ENCODE measurements at places on chromosomes 2 and 18. TPM values are rescaled to one million over a fixed set of nuclear protein-coding genes. Genes with fewer than 3 reads are reported as not detected.

Gene TUBA3E
- total RNA-seq: 109 TPM

Gene CFAP65
- not detected for total RNA-seq

- no peaks in the 10 kb centered on the region for H3K36me3 ChIP-seq
- H3K27ac ChIP-seq: no peak overlapping the region
- no peak for DNase-seq
- peaks cover 28% of the 10 kb centered on the region for H3K27me3 ChIP-seq
These were observed 198.2 kb downstream of the NDUFA10 start for GRCh38 chr2:239826786-239827522.

Gene SAG
- total RNA-seq: not detected

Gene NGEF
- 0.75 TPM for total RNA-seq

DNA sequence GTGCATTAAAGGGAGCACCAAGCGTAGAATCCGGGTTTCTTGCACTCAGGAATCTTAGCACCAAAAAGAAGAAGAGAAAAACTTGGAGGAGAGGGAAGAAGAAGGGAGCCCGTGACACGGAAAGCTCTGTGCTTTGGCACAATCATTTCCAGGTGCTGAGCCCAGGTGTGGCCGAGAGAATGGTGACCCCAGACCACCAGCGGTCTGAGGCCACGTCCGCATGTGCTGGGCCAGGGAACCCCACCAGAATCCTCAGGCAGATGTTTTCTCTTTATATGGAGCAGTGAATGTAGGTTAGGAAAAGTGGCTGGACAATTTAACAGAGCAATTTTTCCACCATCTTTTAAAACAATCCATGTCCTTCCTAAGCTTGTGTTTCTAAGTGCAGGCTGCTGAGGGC lies 520.9 kb downstream of the EPHA4 start:
- H3K4me1 ChIP-seq: no peaks in the 10 kb centered on the region
- no peak overlapping the region for H3K4me3 ChIP-seq
- no peaks in the 10 kb centered on the region for H3K36me3 ChIP-seq
- no peak for DNase-seq
- H3K27me3 ChIP-seq: no peaks in the 10 kb centered on the region
- no peak overlapping the region for H3K27ac ChIP-seq

- no peak overlapping the region for H3K27ac ChIP-seq
- no peak for DNase-seq
- H3K4me3 ChIP-seq: no peak overlapping the region
- no peaks in the 10 kb centered on the region for H3K4me1 ChIP-seq
These were observed 85.7 kb upstream of the UGP2 start for GRCh38 chr2:63755965-63756364.

DNA sequence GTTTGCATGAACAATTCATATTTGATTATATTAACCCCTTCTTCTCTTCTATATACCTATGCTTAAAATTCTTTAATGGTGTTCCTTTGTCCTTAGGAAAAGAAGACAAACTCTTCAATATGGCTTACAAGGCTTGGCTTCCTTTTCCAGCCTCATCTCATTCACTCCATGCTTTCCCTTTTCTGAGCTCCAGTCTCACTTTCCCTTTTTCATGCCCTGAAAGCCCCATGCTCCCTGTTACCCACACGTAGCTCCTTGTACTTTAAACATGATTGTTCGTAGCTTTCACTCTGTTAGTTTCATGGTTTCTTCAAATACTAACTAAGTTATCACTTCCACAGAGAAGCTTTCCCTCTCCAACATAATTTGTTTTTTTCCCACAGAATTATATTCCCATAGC lies 161.3 kb downstream of the UBE2E3 start:
- no peaks in the 10 kb centered on the region for H3K4me1 ChIP-seq
- no peak for DNase-seq
- no peak overlapping the region for H3K4me3 ChIP-seq
- no peaks in the 10 kb centered on the region for H3K36me3 ChIP-seq
- H3K27ac ChIP-seq: no peak overlapping the region

DNA sequence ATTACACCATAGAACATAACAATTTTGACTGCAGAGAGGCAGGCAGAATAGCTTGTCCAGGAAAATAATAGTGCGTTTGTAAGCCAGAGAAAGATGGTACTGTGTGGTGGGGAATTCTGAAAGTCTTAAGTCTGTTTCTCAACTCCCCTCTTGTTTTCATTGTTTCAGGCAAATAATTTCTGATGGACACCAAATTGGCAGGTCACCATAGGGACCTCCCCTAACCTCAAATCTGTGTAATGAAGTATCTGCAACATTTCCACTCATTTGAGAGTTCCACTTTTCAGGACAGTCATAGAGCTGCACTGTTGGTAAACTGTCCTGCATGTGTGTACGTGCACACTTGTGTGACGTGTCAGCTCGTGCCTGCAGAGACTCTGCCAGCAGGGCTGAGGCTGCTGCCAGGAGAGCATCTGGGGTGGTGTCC lies 195.6 kb downstream of the AGAP1 start:
- H3K27me3 ChIP-seq: no peaks in the 10 kb centered on the region
- H3K4me3 ChIP-seq: no peak overlapping the region
- no peaks in the 10 kb centered on the region for H3K36me3 ChIP-seq
- peaks cover 22% of the 10 kb centered on the region for H3K4me1 ChIP-seq
- H3K27ac ChIP-seq: no peak overlapping the region

Gene AKAIN1
- not detected for total RNA-seq

- H3K4me3 ChIP-seq: peak within 1 kb of the TSS; percentile 98
- H3K27ac ChIP-seq: peak within 1 kb of the TSS; percentile 87
- H3K36me3 ChIP-seq: no peaks in the 10 kb centered on the region
- H3K27me3 ChIP-seq: no peaks in the 10 kb centered on the region
- H3K4me1 ChIP-seq: peaks cover 23% of the 10 kb centered on the region
- DNase-seq: peak; percentile 69
These were observed at the start of gene WDSUB1 for GRCh38 chr2:159285929-159286708. WDSUB1 (minus strand) TSS chr2:159286703; CDS start chr2:159283069, 3,634 bp downstream.

DNA sequence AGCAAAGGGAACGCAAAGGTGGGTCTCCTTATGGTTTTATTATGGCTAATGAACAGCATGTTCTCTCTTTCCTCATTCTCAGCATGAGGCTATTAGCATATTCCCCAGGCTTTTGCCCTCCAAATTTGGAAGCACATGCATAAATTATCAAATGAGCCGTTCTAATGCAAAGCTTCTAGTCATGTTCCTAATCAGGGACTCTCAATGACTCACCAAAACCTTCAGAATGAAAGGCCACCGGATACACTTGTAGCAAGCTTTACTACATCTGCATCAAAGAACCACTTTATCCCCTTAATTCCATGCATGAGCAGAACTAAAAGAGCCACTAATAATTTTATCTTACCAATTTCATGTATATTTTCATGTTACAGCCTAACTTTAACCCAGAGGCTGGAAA lies 310.5 kb downstream of the LRATD1 start:
- no peaks in the 10 kb centered on the region for H3K27me3 ChIP-seq
- no peak overlapping the region for H3K4me3 ChIP-seq
- DNase-seq: no peak
- H3K4me1 ChIP-seq: no peaks in the 10 kb centered on the region
- no peaks in the 10 kb centered on the region for H3K36me3 ChIP-seq

DNA sequence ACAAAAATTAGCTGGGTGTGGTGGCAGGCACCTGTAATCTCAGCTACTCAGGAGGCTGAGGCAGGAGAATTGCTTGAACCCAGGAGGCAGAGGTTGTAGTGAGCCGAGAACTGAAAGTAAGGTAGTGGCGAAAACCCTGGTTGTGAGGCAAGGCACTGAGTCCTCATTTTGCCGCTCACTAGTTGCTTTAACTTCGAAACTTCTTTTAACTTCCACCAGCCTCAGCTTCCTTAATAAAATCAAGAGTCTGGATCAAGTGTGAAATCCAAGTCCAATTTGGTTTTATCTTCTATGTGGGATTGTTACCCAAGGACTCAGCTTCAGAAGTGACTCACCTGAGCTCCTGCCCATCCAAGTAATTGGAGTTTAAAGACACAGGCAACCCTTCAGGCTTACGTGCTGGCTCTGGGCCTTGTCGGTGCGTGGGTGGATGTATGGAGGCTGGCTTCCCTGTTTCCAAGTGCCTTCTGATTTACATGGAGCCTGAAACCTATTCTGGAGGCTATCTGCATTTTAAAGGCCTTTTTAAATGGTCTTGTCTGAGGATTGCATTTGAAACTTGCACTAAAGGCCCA lies 374.2 kb upstream of the ID2 start:
- H3K4me1 ChIP-seq: peaks cover 4% of the 10 kb centered on the region
- H3K36me3 ChIP-seq: no peaks in the 10 kb centered on the region
- no peak overlapping the region for H3K4me3 ChIP-seq
- DNase-seq: no peak
- H3K27ac ChIP-seq: no peak overlapping the region

Gene TMEM169
- 0.11 TPM for total RNA-seq

Gene CNDP1
- total RNA-seq: not detected

GRCh38 chr2:173195100-173195499 lies 119.5 kb downstream of the MAP3K20 start:
- H3K4me1 ChIP-seq: peaks cover 81% of the 10 kb centered on the region
- no peak for DNase-seq
- no peaks in the 10 kb centered on the region for H3K27me3 ChIP-seq
- H3K36me3 ChIP-seq: peaks cover 46% of the 10 kb centered on the region
- no peak overlapping the region for H3K4me3 ChIP-seq

- H3K4me3 ChIP-seq: no peak overlapping the region
- peak overlapping the region; percentile 7 for H3K27ac ChIP-seq
- H3K27me3 ChIP-seq: no peaks in the 10 kb centered on the region
- peak; percentile 65 for DNase-seq
- no peaks in the 10 kb centered on the region for H3K36me3 ChIP-seq
These were observed 72.9 kb downstream of the CLHC1 start for GRCh38 chr2:55159037-55159651.

DNA sequence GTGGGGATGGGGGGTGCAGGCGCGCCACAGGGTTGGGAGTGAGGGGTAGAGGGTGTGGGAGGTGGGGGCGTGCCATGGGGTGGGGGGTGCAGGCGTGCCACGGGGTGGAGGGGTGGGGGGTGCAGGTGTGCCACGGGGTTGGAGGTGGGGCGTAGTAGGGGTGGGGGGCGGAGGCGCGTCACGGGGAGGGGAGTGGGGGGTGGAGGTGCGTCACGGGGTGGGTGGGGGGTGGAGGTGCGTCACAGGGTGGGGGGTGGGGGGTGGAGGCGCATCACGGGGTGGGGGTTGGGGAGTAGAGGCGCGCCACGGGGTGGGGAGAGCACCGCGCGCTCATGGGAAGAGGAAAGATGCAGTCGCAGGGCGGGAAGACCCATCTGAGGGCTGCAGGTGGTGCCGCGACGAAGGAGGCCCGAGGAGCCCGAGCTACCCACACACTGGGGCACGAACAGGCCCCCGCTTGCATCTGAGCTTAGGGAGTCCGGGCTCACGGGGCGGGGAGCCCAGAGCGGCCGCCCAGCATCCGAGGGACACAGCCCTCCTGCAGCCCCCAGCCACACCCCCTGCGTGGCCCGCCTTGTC lies 37.5 kb downstream of the SNED1 start:
- H3K4me1 ChIP-seq: peaks cover 10% of the 10 kb centered on the region
- DNase-seq: no peak
- H3K27me3 ChIP-seq: peaks cover 14% of the 10 kb centered on the region
- H3K36me3 ChIP-seq: peaks cover 23% of the 10 kb centered on the region
- no peak overlapping the region for H3K27ac ChIP-seq

Gene DPP4
- total RNA-seq: 2.8 TPM

- H3K4me3 ChIP-seq: no peak overlapping the region
- H3K4me1 ChIP-seq: no peaks in the 10 kb centered on the region
- H3K36me3 ChIP-seq: no peaks in the 10 kb centered on the region
- DNase-seq: no peak
- no peaks in the 10 kb centered on the region for H3K27me3 ChIP-seq
These were observed 24.5 kb upstream of the MMADHC start for GRCh38 chr2:149612122-149612521.

- DNase-seq: no peak
- no peak overlapping the region for H3K27ac ChIP-seq
- no peak overlapping the region for H3K4me3 ChIP-seq
- H3K4me1 ChIP-seq: peaks cover 9% of the 10 kb centered on the region
These were observed 107.8 kb downstream of the MEP1B start for GRCh38 chr18:32297579-32298170.

DNA sequence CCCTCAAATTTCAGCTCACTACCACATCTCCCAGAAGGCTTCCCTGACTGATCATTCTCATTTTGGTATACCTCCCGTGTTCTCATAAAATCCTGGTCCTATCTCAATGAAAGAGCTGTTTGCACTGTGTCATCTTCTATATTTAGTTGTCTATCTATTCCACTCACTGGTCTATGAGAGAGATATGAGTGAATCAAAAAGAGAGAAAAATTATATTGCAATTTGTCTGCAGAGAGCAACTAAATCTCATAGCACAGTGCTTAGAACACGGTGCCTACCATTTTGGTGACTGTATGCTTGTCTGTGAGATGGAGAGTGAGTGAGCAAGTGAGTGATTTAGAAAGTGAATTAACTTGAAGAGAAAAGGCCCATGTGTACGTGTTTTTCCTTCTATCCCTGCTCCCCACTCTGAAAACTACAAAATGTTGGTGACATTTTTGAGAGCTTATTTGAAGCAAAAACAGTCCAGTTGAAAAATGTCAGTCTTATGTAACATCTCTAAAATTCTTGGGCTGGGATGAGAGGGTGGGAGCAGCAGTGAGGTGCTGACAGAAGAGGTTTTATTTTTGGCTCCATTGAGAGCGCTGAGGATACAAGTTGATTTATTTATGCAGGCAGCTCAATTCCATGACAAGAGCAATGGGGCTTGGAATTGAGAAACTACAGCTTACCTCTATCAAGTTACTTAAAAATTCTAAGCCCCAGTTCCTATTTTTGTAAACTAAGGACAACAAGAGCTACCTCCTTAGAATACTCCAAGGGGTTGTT lies 373.5 kb upstream of the CHST9 start:
- DNase-seq: no peak
- H3K27ac ChIP-seq: no peak overlapping the region
- H3K4me1 ChIP-seq: peaks cover 4% of the 10 kb centered on the region
- no peaks in the 10 kb centered on the region for H3K27me3 ChIP-seq
- H3K36me3 ChIP-seq: no peaks in the 10 kb centered on the region

- no peaks in the 10 kb centered on the region for H3K4me1 ChIP-seq
- no peak for DNase-seq
- no peak overlapping the region for H3K27ac ChIP-seq
These were observed 102.2 kb downstream of the ACTR3 start for GRCh38 chr2:113992090-113992489.

- no peaks in the 10 kb centered on the region for H3K4me1 ChIP-seq
- no peak for DNase-seq
- H3K4me3 ChIP-seq: no peak overlapping the region
- no peak overlapping the region for H3K27ac ChIP-seq
- H3K27me3 ChIP-seq: no peaks in the 10 kb centered on the region
These were observed 284.7 kb upstream of the RAB12 start for GRCh38 chr18:8324343-8325065.

Gene ABCG5
- not detected for total RNA-seq

DNA sequence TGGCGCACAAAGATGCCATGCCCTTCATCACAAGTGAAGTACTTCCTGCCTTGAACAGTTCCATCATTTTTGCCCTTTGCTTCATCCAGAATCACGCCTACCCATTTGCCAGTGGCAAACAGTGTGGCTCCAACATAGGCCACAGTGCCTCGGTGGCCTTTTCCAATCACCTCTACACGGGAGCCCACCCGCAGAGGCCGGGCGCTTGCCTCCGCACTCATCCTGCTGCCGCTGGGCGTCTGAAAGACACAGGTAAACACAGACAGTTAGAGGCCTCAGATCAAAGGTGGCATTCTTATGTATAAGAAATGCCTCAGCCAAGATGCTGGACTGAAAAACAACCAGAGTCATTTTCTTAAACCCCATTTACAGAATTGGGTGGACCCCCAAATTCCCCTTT lies 2.1 kb downstream of the DCTN1 start:
- H3K36me3 ChIP-seq: peaks cover 34% of the 10 kb centered on the region
- H3K4me1 ChIP-seq: peaks cover 73% of the 10 kb centered on the region
- H3K27me3 ChIP-seq: no peaks in the 10 kb centered on the region
- no peak for DNase-seq
- H3K4me3 ChIP-seq: no peak overlapping the region

GRCh38 chr2:88443353-88443938 lies 9.0 kb downstream of the FOXI3 start:
- H3K4me3 ChIP-seq: no peak overlapping the region
- no peaks in the 10 kb centered on the region for H3K4me1 ChIP-seq
- no peak for DNase-seq
- H3K27ac ChIP-seq: no peak overlapping the region

Gene REG3G
- not detected for total RNA-seq

All from heart right ventricle (tissue), 16 donors.